ENCODE measurements at places on chromosomes 6 and 20.

GRCh38 chr6:90397929-90398674 lies 101.5 kb upstream of the BACH2 start:
- no peak for DNase-seq

DNA sequence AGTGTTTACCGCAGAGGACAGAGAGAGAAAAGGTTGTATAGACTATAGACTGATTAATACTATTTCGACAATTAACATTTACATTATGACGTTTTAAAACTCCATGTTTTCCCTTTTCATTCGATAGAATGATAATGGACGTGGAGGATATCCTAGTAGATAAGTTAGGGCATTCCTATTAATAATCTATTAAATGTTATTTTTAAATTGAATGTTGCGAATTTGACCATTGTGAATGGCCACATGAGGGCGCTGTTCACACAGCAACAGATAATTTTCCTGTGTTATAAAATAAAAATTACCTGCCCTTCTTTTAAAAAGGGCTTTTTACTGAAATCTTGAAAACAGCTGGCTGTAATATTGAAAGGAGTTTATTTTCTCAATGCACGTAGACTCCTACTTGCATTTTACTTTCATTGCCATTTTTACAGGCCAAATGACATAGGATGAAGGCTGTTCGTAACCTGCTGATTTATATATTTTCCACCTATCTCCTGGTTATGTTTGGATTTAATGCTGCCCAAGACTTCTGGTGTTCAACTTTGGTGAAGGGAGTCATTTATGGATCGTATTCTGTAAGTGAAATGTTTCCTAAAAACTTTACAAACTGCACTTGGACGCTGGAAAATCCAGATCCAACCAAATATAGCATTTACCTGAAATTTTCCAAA lies 3.3 kb downstream of the ADGRB3 start:
- DNase-seq: no peak

DNA sequence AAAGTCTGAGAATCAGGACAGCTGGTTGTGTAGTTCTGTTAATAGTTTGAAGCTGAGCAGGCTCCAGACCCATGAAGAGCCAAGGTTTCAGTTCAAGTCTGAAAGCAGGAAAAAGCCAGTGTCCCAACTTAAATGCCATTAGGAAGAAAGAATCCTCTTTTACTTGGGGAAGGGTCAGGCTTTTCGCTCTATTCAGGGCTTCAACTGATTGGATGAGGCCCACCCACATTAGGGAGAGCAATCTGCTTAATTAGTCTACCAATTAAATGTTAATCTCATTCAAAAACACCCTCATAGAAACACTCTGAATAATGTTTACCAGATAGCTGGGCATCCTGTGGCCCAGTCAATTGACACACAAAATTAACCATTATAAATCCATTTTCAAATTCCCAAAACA lies 462.2 kb downstream of the EPM2A start:
- no peak for DNase-seq

DNA sequence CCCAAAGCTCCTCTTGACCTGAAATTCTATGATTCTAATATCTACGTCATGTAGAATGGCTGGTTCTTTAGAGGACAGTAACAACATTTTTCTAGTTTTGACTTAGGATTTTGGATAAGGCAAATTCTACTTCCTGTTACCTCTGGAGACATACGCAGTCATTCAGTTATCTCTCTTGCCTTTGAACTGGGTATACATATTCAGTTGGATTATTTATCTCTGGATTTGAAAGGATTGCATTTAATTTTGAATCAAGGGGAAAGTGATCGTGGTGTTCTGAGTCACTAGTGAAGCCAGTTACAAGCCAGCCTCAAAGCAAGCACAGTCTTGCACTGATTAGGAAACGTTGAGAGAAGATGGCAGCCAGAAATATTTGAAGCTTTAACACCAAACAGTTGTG lies 35.3 kb upstream of the BCAS1 start:
- no peak for DNase-seq

- DNase-seq: no peak
Measured at GRCh38 chr6:6823030-6823429, 234.5 kb downstream of the LY86 start.

Data from cortex of kidney (tissue), 1 donor.